ENCODE measurements at places on chromosomes 13 and 19.

DNA sequence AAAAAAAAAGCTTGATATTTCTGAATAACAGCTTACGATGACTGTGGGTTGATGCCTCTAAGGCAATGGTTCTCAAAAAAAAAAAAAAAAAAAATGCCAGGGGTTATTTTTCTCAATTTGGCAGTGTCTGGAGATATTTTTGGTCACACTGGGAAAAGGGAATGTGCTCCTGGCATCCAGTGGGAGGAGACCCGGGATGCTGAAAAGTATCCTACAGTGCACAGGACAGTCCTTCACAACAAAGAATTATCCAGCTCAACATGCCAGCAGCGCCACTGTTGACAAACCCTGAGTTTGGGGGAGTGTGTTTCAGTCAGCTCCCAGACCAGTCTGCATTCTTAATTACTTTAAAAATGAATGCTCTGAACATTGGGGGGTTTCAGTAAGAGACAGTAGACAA, 54.5 kb downstream of the FLT3 start:
- DNase-seq, result no peak

DNA sequence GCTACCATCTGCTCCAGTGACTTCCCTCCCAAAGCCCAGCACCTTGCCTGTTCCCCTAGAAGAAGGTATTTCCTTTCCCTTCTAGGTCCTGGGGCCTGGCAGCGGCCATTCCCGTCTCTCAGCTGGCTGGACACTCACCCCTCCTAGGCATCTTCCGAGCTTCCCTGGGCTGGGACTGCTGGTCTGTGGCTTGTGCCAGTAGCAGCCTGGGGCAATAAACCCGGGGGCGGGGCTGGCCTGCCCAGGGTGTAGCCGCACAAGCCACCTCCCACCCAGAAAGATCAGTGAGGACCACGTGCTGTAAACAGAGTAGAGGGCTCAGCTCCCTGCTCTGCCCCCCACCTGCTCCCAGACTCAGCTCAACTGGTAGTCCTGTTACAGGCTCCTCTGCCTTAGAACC, 15.0 kb downstream of the LIPE start:
- DNase-seq, result no peak

- no peak for DNase-seq
Measured at GRCh38 chr13:111893607-111894443, 173.1 kb upstream of the SOX1 start.

DNA sequence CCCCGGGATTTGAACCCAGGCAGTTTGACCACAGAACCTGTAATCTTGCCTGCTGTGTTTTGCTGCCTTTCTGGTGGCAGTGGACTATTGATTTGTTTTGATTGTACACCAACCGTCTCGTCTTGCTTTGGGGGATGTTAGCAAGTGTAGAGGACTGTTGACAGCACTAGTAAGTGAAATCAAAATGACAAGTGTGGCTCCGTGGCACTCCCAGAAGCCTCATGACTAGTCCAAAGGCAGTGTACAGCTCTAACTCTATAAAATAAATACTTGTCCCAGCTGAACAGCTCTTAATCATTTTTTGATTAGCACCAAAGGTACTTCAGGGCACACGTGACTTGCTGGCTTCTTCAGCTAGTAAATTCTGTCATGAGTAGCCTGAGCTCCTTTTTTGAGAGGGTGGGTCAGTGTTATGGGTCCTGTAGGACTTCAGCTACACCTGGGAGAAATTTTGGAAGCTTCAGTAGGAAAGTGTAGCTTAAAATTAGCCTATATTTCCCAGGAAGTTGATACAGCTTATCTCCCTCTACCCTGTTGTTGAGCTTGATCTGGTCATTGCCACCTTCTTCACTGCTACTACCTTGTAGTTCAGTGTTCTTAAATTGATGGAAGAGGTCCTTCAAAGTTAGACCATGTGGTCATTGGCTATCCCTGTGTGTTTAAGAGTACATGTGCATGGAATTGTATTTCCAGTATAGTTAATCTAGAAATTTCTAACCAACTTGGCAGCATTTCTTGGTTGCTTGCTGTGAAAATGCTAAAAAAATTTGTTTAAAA, 15.1 kb downstream of the TM9SF2 start:
- no peak for DNase-seq

DNA sequence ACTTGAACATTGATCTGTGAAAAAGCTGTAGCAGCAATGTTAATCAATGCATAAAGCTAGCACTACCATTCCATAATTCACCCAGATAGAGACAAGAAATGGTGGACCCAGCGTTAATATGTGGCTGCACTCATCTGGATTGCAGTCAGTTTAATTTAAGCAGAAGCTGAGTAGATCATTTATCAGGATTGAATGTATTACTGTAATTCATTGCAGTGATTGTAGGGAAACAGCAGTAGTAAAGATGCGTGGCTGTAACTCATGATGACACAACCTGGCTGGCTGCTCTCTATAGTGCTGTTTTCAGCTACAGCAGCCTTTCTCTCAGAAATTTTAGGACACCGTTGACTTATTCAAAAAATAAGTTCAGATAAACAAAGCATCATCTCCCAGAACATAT, 499.5 kb upstream of the SLITRK6 start:
- DNase-seq, result no peak

GRCh38 chr19:8473648-8474476, 28.6 kb downstream of the PRAM1 start:
- DNase-seq, result no peak

DNA sequence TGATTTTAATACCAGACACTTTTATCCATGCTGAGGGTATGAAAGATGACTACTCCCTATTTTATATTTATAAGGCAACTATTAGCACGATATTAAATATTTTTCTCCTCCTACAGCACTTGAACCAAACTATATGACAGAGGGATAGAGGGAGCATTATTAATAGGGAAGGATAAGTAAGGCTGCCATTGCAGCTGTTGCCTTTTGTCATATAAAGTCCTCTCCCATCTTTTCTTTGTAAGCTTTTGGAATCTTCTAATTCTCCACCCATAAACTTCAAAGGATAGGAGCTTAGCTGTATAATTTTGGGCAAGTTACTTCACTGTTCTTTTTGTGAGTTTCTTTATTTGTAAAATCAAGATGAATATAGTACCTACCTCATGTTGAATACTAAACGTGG, 95.4 kb downstream of the ZMYM2 start:
- DNase-seq, result no peak

DNA sequence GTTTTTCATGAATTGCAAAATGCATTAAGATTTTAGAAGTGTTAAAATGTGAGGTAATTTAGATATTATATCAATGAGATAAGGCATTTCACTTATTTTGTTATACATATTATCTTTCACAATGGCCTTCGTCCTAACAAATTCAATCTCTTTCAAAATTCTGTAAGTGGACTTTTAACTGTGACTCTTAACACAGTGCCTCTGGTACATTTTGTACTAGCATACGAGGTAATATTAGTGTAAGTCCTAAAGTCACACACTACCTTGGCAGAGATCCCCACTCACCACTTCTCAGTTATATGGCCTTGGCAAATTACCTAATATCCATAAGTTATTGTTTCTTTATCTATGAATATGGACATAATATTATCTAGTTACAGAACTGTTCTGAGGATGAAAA, 101.3 kb upstream of the SLITRK6 start:
- DNase-seq, result no peak

- DNase-seq, result no peak
Measured at GRCh38 chr13:44739120-44739519, 163.0 kb upstream of the TSC22D1 start.

- DNase-seq, result no peak
Measured at GRCh38 chr13:38017320-38017719, 147.7 kb upstream of the TRPC4 start.
